ENCODE measurements at places on chromosomes 11 and 22.

DNA sequence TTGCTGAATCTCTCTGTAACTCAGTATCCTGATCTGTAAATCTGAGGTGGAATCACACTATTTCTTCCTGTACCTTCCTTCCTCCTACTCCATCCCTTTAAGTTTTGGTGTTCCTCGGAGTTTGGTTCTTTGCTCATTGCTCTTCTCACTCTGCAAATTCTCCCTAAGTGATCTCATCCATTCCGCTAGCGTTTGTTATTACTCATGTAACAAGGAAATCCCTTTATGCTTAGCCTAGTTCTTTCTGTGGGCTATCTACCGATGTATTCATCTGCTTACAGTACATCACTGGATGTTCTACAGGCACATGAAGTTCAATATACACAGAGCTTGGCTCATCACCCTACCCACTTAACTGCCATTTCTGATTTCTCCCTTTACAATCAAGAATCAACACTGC, 1.6 kb upstream of the CEP295 start:
- no peak for DNase-seq

DNA sequence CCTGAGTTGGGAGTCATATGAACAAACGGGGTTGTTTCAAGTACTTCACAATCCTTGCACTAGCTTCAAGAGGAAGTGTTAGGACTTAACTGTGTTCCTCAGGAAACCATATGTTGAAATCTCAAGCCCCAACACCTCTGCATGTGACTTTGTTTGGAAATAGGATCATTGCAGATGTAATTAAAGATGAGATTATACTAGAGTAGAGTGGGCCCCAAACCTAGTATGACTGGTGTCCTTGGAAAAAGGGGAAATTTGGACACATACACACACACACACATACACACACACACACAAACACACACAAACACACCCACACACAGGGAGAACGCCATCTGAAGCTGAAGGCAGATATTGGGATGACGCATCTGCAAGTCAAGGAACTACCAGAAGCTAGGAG, 6.4 kb upstream of the CEP295 start:
- DNase-seq: no peak

- no peak for DNase-seq
These were observed 16.3 kb downstream of the SMCO4 start for GRCh38 chr11:93526641-93527583.

DNA sequence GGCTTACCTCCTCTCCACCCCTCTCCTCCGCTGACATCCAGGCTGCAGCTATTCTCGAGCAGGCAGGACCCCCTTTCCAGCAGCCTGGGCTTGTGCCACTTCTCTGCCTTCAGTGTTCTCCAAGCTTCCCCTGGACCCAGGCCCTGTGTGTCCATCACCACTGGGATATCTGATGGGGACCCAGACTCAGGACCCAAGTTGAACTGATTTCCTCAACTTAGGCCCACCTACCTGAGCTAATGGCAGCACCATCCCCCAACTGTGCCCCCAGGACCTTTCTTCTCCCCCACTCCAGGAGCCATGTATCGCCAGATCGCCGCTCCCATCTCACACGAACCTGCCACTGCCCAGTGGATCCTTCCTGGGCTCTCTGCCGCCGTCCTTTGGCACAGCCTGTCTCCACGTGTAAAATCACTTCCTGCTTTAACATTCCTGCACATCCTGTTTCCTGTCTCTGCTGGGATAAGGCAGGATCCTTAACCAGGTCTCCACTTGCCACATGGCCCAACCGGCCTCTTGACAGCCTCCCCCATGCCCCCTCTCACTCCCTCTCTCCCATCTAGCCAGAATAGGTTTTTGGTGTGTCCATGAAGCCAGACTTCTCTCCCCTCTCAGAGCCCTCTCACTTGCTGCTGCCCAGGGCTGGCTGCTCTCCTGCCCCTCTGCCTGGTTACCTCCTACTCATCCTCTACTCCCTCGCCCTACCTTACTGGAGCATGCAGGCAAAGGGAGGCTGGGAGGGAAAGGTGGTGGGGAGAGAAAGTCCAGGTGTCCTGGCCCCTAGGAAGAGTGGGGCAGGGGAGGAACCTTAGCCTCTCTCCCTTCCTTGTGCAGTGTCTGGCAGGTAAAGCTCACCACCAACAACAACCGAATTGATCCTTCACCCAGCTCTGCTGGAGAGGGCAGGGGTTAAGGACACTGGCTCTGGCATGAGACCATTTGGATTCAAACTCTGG, 9.4 kb downstream of the SPATA19 start:
- no peak for DNase-seq

- no peak for DNase-seq
These were observed 9.9 kb upstream of the TTLL1 start for GRCh38 chr22:43099095-43099494.

- no peak for DNase-seq
These were observed 12.1 kb upstream of the LRP5 start for GRCh38 chr11:68300076-68300830.

- DNase-seq: no peak
These were observed 332.8 kb downstream of the MN1 start for GRCh38 chr22:27468712-27469111.
